ENCODE measurements at places on chromosomes 1 and 21.

- no peak for DNase-seq
Observed at GRCh38 chr1:66330722-66331141, 203.2 kb upstream of the SGIP1 start.

DNA sequence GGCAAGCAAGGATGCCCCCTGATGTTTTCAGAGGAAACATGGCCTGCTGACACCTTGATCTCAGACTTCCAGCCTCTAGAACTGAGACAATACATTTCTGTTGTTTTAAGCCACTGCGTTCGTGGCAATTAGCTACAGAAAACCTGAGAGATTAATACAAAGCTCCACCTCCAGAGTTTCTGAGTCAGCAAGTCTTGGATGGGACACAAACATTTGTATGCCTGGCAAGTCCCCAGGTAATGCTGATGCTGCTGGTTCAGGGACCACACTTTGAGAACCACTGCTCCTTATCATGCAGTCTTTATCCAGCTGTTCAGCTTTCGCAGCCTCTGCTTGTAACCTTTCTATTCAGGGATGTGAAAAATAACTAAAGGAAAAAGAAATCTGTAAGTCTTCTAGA is 565.7 kb upstream of the PLXNA2 start:
- no peak for DNase-seq

DNA sequence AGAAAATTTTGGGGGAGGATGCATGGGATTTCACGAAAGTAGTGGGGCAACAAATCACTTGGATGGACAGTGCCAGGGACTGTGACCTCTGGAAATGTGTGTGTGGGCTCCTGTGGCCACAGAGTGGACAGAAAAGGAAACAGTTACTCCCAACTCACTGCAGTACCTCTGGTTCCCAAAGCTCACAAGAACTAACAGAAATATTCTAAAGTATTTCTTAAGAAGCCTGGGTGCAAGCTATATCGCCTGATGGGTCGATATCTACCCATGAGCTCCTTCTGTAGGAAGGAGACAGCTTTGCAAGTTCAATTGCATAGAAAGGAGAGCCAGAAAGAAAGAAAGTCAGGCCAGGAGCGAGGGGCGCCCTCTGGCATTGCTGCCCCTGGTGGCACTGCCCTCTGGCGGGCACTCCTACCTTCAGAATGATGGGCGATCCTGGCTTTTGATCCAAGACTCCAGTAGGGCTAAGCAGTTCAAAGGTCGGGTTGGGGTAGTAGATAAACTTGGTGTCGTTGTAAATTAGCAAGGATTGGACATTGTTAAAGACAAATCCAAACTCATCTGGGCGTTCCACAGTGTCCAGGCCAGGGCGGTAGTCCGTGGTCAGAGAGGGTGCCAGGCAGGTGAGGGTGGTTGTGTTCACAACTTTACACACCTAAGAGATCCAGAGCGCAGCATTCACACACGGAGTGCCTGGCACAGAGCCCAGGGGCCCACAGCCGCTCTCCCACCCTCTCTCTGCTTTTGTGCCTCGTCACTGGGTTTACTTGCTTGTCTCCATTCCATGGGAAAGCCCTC is 134.7 kb upstream of the CD34 start:
- DNase-seq: no peak

DNA sequence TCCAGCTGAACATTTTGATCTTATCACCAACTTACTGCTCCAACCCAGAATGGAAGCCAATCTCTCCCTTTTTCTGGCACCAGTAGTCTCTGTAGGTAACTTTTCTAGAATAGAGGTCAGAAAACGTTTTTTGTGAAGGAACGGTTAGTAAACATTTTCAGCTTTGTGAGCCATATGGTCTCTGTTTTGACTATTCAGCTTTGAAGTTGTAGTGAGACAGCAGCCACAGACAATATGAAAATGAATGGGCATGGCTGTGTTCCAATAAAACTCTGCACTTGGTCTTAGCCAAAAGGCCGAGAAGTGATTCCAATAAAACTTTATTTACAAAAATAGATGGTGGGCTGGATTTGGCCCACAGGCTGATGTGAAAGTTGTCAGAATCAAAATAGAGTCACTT is 28.9 kb downstream of the MAP10 start:
- DNase-seq: no peak

- DNase-seq: no peak
Observed at GRCh38 chr1:53869454-53870117, 20.0 kb downstream of the YIPF1 start.

DNA sequence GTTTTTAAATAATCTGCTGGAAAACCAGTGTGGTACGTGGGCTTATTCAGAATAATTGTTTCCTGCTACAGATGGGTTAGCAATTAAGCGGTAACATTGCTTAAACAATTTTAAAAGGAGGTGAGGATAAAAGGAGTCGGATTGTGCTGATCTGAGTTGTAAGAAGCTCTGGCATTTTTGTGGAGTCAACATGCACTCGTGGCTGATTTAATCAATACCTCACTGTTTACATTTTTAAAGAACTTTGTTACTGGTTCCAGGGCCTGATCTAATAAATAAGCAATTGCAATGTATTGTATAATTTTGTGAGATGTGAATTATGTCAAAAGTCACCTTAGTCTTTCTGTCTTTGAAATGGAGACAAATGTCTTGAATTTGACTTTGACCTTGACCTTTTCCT is 474.0 kb downstream of the SETD4 start:
- no peak for DNase-seq

GRCh38 chr1:151720554-151720953 is 768 bp upstream of the RIIAD1 start:
- no peak for DNase-seq

Data from NCI-H345 (cell line).